ENCODE measurements at places on chromosomes 2 and 18. TPM values are rescaled to one million over a fixed set of nuclear protein-coding genes. Genes with fewer than 3 reads are reported as not detected.

Gene ZNF804A
- total RNA-seq: 0.78 TPM

Gene UGT1A6
- total RNA-seq: 3.2 TPM

Gene RSAD2
- total RNA-seq: 25.7 TPM

Gene IL1R1
- 196 TPM for total RNA-seq

Gene DYNC2LI1
- total RNA-seq: 22.4 TPM

Gene SERPINB12
- not detected for total RNA-seq

Gene TSPYL6
- total RNA-seq: not detected

GRCh38 chr2:121239471-121239870, 45.5 kb downstream of the TFCP2L1 start:
- H3K27me3 ChIP-seq: no peaks in the 10 kb centered on the region
- no peak overlapping the region for H3K27ac ChIP-seq
- H3K36me3 ChIP-seq: no peaks in the 10 kb centered on the region
- peak; percentile 21 for DNase-seq
- H3K4me1 ChIP-seq: no peaks in the 10 kb centered on the region

DNA sequence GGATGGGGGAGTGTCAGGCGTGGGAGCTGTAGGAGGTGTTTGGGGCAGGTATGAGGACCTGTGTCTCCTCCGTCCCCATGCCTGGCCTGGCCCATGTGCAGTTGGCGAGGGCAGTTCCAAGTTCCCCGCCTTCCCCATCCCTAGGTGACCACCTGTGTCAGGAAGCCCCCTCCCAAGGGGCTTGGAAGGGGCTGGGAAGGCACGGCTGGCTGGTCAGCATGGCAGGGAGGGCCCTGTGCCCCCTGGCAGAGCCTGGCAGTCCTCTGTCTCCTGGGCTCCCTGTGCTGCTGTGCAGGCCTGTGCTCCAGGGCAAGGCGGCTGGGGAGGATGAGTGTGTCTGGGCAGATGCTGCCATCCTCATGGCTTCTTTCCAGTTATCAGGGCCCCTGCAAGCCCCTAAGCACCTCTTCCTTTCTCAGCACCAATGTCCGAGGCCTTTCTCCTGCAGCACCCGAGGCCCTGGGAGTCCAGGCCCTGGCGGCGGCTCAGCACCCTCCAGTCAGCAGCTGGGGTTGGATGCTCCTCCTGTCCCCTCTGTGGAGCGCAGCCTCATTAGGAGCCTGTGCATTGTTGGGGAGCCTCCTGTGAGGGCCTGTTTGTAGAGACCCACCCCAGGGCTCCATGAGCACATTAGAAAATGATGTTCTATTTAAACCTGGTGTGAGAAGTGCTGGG, 101.7 kb downstream of the FAM210A start:
- no peaks in the 10 kb centered on the region for H3K36me3 ChIP-seq
- H3K27me3 ChIP-seq: no peaks in the 10 kb centered on the region
- DNase-seq: no peak

- no peak overlapping the region for H3K4me3 ChIP-seq
- no peak overlapping the region for H3K27ac ChIP-seq
- no peaks in the 10 kb centered on the region for H3K4me1 ChIP-seq
- DNase-seq: no peak
Measured at GRCh38 chr2:14654835-14655282, 22.3 kb downstream of the LRATD1 start.

- peaks cover 43% of the 10 kb centered on the region for H3K36me3 ChIP-seq
- peak overlapping the region; percentile 98 for H3K27ac ChIP-seq
- H3K27me3 ChIP-seq: no peaks in the 10 kb centered on the region
- peak overlapping the region; percentile 82 for H3K4me3 ChIP-seq
- DNase-seq: peak; percentile 91
Measured at GRCh38 chr2:43221763-43222474, 4.5 kb downstream of the ZFP36L2 start.

DNA sequence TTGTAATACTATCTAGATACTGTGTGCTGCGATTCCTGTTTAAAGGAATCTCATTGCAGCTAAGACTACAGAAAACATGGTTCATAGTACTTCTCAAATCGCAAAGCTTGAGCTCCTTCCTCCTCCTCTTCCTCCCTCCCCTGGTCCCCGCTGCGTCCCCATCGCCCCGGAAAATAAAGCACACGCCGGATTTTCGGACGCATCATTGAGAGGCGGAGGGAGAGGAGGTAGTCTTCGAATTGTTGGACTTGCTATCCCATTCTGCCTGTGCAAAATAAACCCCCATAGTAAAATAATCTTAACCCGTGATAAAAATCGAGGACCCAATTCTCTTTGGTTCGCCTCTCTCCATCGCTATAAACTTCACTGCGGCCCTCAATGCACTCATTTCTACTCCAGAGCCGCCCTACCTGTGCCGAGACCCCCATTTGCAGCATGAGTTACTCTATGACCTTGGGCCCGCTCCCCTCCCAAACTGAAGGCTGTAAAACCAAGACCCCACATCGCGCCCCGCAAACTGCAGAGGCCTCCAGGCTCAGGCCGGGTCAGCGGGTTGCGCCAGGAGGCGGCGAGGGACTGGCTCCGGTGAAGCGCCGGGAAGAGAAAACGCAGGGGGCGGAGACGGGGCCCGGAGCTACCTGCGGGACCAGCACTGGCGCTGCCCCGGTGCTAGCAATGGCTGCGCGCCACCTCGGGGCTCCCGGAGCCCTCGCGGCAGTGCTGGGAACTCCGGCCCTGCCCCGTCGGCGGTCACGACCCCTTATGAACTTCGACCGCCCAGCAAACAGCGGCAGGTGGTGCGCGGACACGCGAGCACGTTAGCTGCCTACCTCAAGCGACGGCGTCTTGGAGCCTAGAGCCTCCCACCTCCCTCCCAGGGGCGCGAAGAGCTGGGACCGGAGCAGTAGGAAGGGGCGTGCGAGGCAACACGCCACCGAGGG, 649 bp downstream of the ESCO1 start:
- H3K4me1 ChIP-seq: peaks cover 20% of the 10 kb centered on the region
- no peaks in the 10 kb centered on the region for H3K27me3 ChIP-seq
- H3K36me3 ChIP-seq: no peaks in the 10 kb centered on the region
- peak overlapping the region; percentile 98 for H3K27ac ChIP-seq
- H3K4me3 ChIP-seq: peak overlapping the region; percentile 91

GRCh38 chr2:52345082-52345481, 1313.2 kb upstream of the NRXN1 start:
- H3K4me3 ChIP-seq: no peak overlapping the region
- no peaks in the 10 kb centered on the region for H3K36me3 ChIP-seq
- no peak overlapping the region for H3K27ac ChIP-seq
- no peaks in the 10 kb centered on the region for H3K4me1 ChIP-seq
- DNase-seq: no peak

DNA sequence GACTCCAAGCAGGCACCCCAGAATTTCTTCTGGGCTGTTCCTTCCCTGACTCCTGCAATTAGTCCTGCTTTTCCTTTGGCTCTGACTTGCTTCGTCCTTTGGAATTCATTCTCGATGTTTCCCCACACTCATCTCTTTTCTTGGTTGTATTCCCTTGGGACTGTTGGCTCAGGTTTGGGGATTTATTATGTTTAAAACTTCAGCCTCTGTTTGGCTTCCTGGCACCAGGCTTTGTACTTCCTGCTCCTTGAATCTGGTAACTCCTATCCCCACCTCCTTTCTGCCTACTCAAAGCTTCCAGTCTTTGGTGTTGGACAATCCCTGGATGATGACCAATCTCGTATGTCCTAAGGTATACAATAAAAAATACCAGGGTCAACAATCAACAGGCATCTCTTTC, 1.8 kb upstream of the KCNE4 start:
- H3K4me1 ChIP-seq: peaks cover 5% of the 10 kb centered on the region
- DNase-seq: no peak
- H3K27ac ChIP-seq: no peak overlapping the region
- H3K36me3 ChIP-seq: no peaks in the 10 kb centered on the region
- H3K27me3 ChIP-seq: no peaks in the 10 kb centered on the region

GRCh38 chr18:55900380-55900779, 312.4 kb upstream of the TCF4 start:
- no peaks in the 10 kb centered on the region for H3K4me1 ChIP-seq
- DNase-seq: no peak
- no peak overlapping the region for H3K4me3 ChIP-seq
- no peaks in the 10 kb centered on the region for H3K36me3 ChIP-seq

DNA sequence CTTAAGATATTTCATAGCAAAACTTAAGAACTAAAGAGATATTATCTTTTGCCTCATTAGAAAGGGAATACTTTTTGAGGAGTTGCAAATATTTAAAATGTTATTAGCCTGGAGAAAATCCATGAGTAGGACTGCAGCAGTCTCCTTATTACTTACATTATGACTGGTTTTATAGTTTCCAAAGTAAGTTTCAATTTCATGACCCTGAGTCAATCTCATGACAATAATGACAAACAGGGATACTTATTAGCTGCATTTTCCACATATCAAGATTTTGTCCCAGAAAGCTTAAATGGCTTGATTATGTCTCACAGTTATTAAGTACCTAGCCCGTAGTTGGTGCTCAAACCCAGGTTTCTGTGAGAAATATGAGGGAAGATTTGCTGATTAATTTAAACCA, 150.8 kb upstream of the ZEB2 start:
- H3K27ac ChIP-seq: peak overlapping the region; percentile 5
- DNase-seq: no peak
- no peaks in the 10 kb centered on the region for H3K36me3 ChIP-seq
- no peaks in the 10 kb centered on the region for H3K4me1 ChIP-seq

- no peaks in the 10 kb centered on the region for H3K4me1 ChIP-seq
- no peak overlapping the region for H3K27ac ChIP-seq
Measured at GRCh38 chr2:177078416-177078815, 134.2 kb upstream of the HNRNPA3 start.

- peaks cover 34% of the 10 kb centered on the region for H3K36me3 ChIP-seq
- no peak overlapping the region for H3K4me3 ChIP-seq
- H3K4me1 ChIP-seq: peaks cover 13% of the 10 kb centered on the region
- H3K27ac ChIP-seq: no peak overlapping the region
Measured at GRCh38 chr2:241692448-241692847, 5.8 kb upstream of the DTYMK start.

- no peaks in the 10 kb centered on the region for H3K27me3 ChIP-seq
- DNase-seq: no peak
- H3K36me3 ChIP-seq: no peaks in the 10 kb centered on the region
Measured at GRCh38 chr2:11408959-11409571, 56.9 kb downstream of the E2F6 start.

DNA sequence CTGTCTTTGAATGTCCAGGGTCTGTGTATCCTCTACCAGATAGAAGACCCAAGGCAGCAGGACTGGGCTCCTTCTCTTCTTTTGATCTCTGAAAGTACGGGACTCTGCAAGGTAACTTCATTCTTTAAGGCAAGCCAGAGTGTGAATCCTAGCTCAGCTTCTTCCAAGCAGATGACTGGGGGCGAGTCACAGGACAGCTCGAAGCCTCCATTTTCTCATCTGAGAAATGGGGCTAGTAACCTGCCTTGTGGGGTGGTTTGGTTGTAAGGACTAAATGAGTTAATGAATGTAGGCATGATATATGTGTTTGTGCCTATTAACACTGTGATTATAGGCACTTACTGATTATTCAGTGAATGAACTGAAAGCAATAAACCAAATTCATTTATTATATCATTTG, 46.7 kb downstream of the DGKD start:
- no peak for DNase-seq
- peaks cover 5% of the 10 kb centered on the region for H3K36me3 ChIP-seq
- no peaks in the 10 kb centered on the region for H3K4me1 ChIP-seq
- no peak overlapping the region for H3K4me3 ChIP-seq
- H3K27ac ChIP-seq: no peak overlapping the region
- no peaks in the 10 kb centered on the region for H3K27me3 ChIP-seq

GRCh38 chr2:945104-945503, 5.5 kb upstream of the SNTG2 start:
- peaks cover 22% of the 10 kb centered on the region for H3K27me3 ChIP-seq
- H3K27ac ChIP-seq: no peak overlapping the region
- no peaks in the 10 kb centered on the region for H3K36me3 ChIP-seq
- DNase-seq: no peak
- H3K4me1 ChIP-seq: peaks cover 8% of the 10 kb centered on the region
- no peak overlapping the region for H3K4me3 ChIP-seq

DNA sequence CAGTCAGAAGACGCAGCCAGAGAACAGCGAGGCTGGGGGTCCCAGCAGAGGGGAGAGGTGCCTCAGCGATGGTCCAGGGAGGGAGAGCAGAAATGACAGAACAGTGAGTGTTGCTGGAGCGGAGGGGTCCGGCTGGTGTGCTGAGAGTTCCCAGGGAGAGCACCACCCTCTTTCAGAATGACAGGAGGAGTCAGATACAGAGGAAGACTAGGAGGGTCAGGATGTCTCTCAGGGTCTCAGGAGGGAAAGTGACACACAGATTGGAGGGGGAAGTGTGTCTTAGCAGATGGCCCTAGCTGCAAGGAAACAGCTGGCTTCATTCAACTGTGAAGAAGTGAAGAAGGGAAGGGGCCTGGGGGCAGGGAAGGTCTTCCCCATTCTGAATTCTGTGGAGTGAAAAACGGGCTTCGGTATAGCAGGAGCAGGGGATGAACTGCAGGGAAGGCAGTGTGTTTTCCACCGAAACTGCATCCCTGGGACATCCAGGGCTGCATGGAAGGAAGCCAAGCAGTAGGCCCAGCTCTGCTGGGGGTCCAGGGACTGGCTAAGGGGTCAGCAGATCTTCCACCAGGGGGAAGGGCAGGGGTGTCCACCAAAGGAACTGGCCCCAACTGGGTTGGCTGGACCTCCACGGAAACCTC, 90.0 kb upstream of the OTOS start:
- no peak overlapping the region for H3K27ac ChIP-seq
- no peaks in the 10 kb centered on the region for H3K4me1 ChIP-seq
- H3K4me3 ChIP-seq: no peak overlapping the region
- H3K36me3 ChIP-seq: no peaks in the 10 kb centered on the region
- no peak for DNase-seq

DNA sequence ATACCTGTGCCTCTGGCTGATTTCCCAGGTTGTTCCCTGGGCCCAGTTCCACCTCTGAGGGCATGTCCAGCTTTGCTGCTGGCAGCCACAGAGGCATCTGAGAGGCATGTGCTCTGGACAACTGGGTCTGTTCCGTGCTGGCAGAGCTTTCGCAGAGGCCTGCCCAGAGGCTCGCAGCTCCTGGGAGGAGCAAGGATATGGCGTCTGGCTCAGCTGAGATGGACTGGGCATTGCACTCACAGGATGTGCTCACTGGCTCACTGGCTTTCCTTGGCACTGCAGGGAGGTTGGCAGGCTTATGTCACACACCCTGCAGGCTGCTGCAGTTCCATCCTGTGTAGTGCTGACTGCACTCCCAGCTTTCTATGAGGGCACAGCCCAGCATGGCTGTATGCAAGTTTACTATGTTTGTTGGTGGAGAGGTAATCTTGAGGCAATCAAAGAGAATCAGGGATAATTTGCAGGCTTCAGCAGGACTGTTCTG, 172.3 kb downstream of the PRKCE start:
- DNase-seq: peak; percentile 80
- no peaks in the 10 kb centered on the region for H3K27me3 ChIP-seq
- no peaks in the 10 kb centered on the region for H3K36me3 ChIP-seq
- H3K27ac ChIP-seq: peak overlapping the region; percentile 49
- no peak overlapping the region for H3K4me3 ChIP-seq

Measured in upper lobe of right lung (tissue), 1 donor.